A549 treated with dexamethasone at 1 μM for 4 hours (cell line): ENCODE measurements at places on chromosomes 12 and 14. TPM values are rescaled to one million over a fixed set of nuclear protein-coding genes. Genes with fewer than 3 reads are reported as not detected.

Gene LUM
- total RNA-seq: 0.21 to 0.48 TPM (median 0.31 TPM) in 5 replicates

Gene PTGDR
- total RNA-seq: not detected in 5 replicates

Gene LMNTD1
- 0.15 TPM in 1 of 5 replicates, not detected in the others for total RNA-seq

Gene NDUFB1
- total RNA-seq: 279 to 433 TPM (median 294 TPM) in 5 replicates

Gene PLEKHG7
- not detected in 5 replicates for total RNA-seq

Gene MYF5
- total RNA-seq: not detected in 5 replicates

Gene KLHDC1
- 0.23 to 0.48 TPM (median 0.41 TPM) in 5 replicates for total RNA-seq

Gene PLEKHH1
- total RNA-seq: 1.7 to 4.0 TPM (median 2.7 TPM) in 5 replicates

Gene SLCO1B1
- 0.38 to 0.64 TPM (median 0.39 TPM) in 5 replicates for total RNA-seq
